ENCODE measurements at places on chromosomes 1 and 21.

DNA sequence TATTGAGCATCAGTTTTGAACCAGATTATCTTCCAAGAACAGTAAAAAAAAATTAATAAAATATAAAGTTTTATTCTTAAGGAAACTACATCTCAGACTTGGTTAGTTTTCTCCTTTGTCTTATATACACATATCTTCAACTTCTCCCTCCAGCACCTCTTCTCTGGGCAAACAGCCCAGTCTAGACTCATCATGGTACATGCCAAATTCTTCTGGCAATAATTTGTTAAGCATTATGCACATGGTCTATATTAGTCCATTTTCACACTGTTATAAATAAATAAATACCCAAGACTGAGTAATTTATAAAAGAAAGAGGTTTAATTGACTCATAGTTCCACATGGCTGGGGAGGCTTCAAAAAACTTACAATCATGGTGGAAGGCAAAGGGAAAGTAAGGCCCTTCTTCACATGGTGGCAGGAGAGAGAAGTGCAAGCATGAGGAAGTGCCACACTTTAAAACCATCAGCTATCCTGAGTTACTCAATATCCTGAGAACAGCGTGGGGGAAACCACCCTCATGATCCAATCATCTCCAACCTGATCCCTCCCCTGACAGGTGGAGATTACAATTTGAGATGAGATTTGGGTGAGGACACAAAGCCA lies 108.7 kb upstream of the RNPC3 start:
- no peak for DNase-seq

- no peak for DNase-seq
Measured at GRCh38 chr1:223695941-223696340, 16.4 kb upstream of the CAPN2 start.

- no peak for DNase-seq
Measured at GRCh38 chr21:46483300-46484295, 24.9 kb downstream of the DIP2A start.

- no peak for DNase-seq
Measured at GRCh38 chr1:16605532-16606505, 7.5 kb downstream of the NBPF1 start.

DNA sequence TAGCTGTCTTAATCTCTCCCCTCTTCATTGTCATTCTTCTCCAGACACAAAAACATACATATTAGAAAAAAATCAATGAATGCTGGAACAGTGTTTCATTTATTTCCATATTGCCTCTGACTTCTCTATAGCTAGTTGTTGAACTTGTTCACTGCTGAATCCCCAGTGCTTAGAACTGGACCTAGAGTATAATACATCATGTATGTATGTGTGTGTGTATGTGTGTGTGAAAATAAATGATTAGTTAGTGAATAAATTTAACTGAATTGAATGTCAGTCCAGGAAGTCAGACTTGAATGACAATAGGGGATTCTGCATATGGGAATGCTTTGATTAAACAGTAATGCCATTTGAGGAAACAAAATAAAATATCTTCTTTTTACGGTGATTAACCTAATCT lies 36.4 kb downstream of the FMO3 start:
- DNase-seq: no peak

GRCh38 chr1:16960560-16961296 lies 19.7 kb downstream of the MFAP2 start:
- DNase-seq: peak; percentile 84

GRCh38 chr1:193538680-193539079 lies 352.3 kb upstream of the B3GALT2 start:
- no peak for DNase-seq

- DNase-seq: no peak
Measured at GRCh38 chr1:57376041-57376440, 47.8 kb downstream of the DAB1 start.

GRCh38 chr1:182786223-182786994 lies 3.2 kb upstream of the NPL start:
- DNase-seq: peak; percentile 43

DNA sequence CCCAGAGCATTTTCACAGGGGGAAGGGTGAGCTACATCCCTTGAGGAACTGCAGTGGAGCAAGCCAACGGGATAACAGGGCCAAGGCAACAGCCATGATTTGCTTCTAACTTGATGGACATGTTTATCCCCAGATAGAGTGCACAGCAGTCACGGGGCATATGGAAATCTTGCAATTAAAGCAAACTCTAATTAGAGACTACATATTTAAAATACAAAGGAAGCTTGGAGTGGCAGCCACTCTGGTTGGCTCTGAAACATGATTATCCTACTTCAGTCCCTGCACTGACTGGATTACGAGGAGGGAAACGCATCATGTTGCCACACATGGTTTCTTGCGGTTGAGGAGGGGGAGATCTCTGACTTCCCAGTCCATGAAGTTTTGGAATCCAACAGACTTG lies 60.8 kb downstream of the BEND5 start:
- no peak for DNase-seq

DNA sequence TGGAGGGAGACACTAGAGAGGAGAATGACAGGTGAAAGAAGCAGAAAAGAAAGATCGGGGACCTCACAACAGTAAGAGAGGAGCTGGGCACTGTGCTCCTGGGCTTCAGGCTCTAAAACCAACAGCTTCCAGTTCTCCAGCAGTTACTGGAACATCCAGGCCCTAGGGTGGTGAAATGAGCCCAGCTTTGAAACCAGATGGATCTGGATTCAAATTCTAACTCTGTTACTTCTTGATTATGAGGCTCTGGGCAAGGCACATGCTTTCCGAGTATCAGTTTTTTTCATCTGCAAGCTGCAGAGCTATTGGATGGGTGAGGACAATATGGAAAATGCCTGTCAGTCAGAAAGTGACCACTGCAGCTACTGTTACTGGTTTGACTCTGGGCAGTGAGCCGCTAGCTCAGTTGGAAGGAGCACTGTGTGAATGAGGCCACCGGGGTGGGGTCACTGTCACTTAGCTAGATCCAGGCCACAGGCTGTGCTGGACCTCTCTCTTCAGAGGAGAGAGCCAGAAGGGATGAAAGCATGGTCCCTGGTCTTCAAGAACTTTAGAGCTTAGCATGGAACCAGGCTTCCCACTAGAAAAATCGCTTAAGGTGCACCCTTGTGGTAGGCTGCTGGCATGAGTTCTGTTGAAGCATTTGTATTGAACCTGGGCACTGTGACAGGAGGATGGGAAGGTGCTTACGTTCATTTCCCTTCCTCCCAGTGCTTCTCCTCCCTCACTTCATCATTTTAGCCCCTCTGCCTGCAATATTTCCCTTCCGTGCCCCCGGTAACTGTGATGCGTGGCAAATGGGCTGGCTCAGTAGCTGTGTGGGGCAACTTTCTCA lies 12.2 kb downstream of the PLEKHO1 start:
- DNase-seq: no peak

DNA sequence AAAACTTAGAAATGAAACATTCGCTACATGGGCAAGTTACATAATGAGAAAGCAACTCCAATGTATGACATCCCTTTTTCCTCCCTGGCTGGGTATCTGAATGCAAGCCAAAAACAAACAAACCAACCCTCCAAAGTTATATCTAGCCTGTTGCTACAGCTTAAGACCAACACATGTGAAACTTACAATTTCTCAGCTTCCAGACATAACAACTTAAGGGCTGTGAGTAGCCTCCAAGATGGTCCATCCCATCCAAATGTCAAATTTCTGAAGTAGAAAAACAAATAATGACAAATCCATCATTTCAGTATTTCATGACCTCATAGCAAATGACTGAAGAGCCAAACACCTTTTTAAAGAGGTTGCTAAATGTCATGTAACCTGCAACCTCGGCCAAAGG lies 19.9 kb downstream of the SETD4 start:
- DNase-seq: no peak

DNA sequence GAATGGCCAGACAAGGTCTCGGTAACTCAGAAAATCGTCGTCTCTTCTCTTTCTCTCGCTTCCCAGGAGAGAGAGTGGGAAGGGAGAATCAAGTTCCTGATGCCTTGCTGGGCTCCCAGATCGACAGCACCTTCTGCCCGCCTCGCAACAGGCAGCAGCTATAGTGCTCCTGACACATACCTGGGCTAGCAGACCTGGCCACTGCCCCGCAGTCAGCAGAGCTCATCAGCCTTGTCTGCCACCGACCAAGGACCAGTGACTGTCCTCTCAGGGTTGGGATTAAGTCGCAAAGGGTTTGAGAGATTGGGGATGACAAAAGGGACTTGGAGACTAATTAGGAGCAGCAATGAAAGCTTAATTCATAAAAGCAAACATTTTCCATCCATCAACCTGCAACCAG lies 4.1 kb downstream of the RUNX3 start:
- no peak for DNase-seq

GRCh38 chr1:20729990-20730689 lies 2.4 kb downstream of the SH2D5 start:
- DNase-seq: no peak

DNA sequence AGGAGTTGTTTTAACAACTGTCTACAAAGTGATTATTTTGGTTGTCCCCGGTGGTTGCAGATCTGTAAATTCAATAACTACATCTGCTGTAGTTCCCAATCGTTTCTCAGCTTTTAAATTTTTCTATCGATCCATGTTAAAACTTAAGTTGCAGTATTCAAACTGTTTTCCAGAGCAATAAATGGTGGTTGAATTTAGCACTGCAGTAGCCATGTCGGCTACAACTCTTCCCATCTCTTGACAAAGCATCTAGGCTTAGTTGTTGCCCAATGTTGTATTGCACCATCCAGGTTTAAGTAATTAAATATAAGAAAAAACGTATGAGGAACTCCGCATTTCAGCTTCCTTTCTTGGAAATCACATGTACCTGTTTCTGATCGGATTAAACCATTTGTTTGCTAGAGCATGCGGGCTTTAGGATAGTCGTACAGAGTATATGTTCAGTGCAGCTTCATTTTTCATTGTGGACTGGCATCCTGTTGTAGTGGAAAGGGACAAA lies 996 bp downstream of the CNIH4 start:
- no peak for DNase-seq

- no peak for DNase-seq
Measured at GRCh38 chr1:34166625-34167361, 1.8 kb upstream of the CSMD2 start.

DNA sequence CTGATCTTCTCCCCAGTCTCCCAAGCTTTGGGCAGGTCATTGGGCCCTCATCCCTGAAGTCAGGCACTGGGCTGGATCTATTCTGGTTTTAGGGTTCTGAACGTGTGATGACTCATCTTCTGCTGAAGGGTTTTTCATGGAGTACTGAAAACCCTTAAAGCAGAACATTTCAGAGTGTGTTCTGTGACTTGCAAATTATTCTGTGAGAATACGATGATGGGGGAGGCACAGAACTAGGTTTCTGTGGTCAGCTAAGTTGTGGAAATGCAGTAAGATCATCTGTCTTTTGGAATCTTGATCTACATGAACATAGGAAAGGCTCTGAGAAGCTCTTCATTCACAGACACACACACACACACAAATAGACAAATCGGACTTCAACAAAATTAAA lies 46.2 kb downstream of the NAV1 start:
- DNase-seq: no peak

DNA sequence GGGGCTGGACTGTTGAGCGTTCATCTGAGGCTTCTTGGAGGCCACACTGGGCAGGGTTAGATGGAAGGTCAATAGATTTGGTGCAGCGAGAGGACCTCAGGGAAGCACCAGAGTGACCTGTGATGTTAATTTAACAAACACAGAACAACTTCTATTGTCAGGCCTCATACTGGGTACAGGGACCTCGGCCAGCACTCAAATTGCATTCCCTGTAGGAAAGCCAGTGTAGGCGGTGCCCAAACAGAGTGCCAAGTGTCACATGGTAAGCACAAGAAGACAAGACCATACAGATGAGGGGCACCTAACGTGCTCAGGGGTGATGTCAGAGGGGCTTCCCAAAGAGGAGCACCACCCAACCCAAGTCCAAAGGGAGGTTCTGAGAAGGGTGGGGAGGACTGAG lies 1.3 kb downstream of the TMEM269 start:
- DNase-seq: no peak

DNA sequence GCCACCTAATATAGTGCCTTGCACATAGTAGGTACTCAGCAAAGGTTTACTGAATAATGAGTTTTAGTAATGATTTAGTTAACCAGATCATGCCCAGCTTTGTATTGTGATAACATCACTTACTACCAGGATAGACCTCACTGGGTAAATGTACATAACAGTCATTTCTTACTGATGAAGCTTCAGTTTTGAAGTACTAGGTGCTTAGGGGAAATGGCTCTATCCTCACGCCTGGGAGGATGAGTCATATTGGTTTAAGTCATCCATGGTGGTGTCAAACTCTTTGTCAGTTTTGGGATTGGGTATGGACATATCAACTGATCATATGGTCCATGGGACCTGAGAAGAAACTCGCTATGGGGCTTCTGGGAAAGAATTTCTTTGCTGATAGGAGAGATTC lies 90.6 kb upstream of the USP24 start:
- DNase-seq: no peak

DNA sequence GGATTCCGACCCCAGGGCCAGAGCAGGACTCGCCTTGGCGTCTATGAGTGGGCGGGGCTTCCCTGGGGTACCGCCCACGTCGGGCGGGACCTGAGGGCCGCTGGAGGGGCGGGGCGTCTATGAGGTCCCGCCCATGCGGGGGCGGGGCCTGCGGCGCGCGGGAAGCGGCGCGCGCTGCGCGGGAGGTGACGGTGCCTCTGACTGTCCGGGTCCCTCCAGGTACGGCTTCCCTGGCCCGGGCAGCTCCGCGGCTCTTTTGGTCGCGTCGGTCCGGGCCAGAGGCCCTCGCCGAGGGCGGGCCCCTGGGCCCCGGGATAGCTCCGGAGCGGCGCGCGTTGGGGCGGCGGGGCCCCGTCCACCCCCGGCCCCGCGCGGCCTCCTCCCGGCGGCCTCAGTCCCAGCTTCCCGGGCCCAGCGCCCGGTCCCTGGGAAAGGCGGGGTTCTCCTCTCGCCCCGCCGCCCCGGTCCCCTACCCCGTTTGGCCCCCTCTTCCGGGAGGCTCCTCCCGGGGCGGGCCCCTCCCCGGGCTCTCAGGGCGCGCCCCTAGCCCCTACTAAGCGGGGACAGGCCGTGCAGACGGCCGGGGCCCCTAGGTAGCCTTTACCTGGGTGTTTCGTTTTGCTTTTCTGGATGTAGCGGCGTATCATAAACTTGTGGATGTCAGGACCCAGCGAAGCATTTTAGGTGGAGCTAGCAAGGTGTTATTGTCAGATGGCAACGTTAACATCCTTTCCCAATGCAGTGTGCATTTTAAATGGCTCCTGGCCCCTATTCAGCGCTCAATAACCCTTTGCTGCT lies at the start of gene CHAF1B:
Gene CHAF1B (plus strand): TSS at position 160 of the 798 bp plus-strand sequence. CDS start 745 bp downstream, outside the sequence.
- DNase-seq: peak; percentile 84

GRCh38 chr1:22503721-22504410 lies 52.2 kb downstream of the ZBTB40 start:
- no peak for DNase-seq

DNA sequence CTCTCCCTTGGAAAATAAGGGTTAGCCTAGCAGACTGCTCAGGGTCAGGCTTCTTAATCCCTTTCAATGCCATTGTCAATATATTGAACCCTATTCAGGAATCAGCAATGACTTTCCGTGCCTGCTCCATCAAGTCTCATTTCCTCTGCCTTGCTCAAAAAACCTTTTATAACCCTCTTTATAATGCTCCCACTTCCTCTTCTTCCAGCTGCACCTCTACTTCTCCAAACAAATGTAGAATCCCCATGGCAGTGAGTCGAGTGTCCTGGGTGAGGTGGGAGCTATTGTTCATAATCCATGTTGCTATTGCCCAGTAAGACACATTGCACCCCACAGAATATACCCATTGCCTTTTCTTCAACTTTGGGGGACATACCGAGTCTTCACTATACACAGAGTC lies 58.6 kb downstream of the OLIG1 start:
- DNase-seq: no peak
